ENCODE measurements at places on chromosomes 3 and 15.
A peak's percentile ranks its signal among the peaks of the same experiment; 100 is the strongest.

DNA sequence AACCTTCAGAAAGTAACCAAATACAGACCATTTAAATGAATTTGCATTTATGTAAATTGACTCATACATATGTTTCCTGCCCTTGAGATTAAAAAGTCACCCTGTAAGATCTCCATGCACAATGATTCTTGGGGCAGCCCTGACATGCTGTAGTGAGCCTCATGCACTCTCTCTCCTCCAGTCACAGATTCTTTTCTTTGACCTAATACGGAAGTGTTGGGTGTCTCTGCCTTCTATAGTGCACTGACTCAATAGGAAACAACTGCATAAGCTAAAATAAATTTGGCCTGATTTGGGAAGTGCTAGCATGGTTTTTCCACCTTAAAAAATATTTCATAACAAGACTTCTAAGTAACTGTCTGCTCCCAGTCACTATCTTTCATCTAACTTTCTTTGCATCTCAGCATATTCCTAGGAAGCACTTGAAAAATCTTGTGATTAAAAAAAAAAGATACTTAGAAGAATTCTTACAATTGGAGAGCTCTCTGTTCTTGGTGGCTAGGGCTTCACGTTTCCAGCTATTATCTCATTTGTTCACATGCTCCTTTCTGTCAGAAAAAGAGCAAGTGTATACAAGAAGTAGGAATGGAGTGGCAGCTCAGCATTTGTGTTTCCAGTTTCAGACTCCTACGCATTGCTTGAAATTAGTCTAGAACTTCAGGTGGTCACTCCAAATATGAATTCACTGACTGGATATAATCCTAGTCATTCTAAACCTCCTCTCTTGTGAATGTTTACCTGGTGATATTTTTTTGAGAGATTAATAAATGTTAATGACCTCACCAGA is 207.9 kb upstream of the COL8A1 start:
- no peak for DNase-seq

DNA sequence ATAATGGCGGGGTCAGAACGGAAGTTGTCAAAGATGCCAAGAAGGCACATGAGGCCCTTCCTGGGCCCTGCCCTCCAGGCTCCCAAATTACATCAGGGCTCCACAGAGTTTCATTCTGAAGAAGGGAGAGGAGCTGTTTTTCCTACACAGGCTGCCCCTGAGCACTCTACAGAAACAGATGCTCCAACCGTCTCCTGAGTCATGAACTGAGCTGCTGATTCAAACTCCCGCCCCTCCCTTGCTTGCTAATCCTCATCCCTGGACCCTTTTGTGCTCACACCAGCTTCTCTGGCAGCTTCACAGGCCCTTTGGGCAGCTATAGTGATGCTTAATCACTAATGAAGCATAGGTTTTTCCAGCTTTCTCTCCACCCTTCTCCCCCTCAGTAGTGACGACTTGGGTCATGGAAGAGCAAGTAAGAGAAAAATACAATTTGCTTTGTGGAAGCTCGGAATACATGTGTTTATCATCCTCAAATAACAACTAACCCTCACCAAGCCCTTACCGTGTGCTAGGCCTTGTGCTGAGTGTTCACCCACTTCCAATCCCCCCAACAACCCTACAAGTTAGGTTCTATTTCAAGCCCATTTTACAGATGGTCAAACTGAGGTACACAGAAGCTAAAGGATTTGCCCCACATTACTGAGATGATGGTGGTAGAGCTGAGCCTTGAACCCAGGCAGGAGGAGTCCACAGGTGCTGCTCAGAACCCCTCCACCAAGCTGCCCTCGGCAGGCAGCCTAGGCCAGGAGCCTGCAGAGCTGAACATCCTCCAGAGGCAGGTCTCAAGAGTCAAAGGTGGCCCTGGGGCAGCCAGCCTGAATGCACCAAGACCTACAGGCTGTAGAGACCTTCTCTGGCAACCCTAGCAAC is 21.9 kb downstream of the MEGF11 start:
- no peak for DNase-seq

GRCh38 chr3:135033737-135034136 is 238.7 kb downstream of the EPHB1 start:
- no peak for DNase-seq

DNA sequence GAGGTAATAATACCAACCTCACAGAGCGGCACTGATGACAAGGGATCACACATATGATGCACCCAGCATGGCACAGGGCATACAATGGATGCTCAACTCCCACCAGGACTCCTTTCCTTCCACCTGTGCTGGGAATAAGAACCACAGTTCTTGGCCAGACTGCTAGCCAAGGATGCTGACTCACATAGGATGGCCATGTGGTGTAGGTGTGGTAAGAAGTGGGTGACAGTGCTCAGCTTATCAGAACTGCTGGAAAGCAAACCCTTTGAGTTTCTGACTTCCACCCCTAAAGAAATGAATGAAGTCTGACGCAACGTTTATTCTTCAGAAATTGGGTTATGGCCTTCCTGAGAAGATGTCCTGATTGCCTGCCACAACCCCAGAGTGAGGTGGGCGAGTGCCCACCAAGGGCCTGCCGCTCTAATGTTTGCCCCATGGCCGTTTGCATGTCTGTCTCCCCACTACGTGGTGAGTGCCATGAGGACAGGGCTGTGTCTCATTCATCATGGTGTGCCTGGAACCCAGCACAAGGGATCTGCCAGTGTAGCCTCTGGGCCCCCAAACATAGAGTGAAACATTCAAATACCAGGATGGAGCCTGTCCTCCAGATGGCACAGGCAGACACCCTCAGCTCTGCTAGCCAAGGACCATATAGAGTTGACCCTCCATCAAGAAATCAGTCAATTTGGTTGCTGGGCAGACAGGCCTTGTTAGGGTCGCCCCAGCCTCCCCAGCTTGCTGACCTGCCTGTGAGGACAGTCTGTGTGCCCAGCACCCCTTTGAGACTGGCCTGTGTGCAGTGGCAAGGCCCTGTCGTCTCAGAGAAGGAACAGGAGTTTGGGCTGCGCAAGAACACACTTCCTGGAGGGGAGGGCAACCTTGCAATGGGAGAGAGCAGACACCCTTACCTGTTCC is 57.6 kb upstream of the SLCO2A1 start:
- DNase-seq: no peak

- DNase-seq: no peak
These were observed 47.9 kb downstream of the NAALADL2 start for GRCh38 chr3:174907027-174907426.

DNA sequence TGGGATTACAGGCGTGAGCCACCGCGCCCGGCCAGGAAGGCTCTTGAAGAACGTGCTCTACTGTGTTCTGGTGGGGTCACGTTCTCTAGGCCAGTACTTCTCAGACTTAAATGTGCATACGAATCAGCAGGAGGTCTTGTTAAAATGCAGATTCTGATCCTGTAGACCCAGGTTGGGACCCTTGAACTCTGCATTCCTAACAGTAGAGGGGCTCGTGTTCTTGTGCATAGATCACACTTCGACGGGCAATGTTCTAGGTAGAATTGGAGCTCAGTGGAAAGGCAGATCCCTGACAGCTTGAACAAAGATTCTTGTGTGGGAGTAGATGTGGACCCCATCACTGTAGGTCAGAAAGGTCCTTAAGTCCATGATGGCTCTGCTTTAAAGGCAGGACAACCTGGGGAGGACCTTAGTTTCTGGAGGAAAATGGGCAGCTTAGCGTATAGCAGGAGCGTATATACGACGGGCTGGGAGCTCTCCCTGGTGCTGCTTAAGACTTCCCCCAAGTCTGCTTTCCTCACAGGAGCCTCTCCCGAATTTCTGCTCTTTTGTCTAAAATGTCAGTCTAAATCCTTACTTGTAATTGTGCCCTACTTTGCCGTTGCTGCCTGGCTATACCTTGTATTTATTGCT is 16.9 kb upstream of the FAM81A start:
- no peak for DNase-seq

DNA sequence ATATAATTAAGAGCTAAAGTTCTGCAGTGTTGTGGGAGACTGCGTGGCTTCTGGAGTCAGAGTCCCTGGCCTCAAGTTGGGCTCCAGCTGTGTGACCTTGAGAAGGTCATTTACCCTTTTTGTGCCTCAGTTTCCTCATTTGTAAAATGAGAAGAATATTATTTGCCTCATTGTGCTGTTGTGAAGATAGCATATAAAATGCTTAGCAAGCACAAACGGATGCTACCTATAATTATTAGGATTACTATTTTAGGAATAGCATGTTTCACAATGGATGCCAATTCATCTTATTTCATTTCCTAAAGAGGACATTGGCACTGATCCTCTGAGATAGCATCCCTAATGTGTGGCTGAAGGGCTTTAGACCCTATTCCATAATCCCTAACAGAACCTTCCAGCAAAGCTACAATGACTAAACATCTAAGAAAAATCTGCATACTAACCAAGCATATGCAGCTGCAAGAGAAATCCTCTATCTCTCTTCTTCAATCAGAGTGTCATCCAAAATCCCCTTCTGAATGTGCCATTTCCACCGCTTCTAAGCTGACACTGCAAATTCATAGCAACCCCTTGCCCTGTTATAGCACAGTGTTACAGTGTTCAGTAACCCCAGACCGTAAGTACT is 148.3 kb downstream of the RBMS3 start:
- DNase-seq: no peak

DNA sequence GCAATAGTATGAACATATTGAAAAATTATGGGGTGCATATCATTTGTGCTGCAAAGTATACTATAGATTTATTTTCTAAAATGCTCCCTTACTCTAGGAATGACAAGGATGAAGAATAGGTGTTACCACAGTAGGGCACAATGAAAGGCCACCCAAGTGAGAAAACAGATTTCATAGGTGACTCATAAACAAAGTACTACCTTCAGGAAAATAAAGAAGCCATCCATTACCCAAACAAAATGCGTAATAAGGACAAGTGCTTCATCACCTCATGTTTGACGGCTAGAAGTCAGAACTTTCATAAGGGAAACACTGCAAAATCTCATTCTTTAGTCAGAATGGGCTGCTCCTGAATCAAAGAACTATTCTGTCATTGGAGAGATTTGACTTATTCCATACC is 116.6 kb downstream of the MFSD1 start:
- DNase-seq: no peak

- no peak for DNase-seq
These were observed 168.2 kb downstream of the MBNL1 start for GRCh38 chr3:152436707-152437590.

GRCh38 chr3:108528459-108529252 is 18.3 kb upstream of the MYH15 start:
- no peak for DNase-seq

DNA sequence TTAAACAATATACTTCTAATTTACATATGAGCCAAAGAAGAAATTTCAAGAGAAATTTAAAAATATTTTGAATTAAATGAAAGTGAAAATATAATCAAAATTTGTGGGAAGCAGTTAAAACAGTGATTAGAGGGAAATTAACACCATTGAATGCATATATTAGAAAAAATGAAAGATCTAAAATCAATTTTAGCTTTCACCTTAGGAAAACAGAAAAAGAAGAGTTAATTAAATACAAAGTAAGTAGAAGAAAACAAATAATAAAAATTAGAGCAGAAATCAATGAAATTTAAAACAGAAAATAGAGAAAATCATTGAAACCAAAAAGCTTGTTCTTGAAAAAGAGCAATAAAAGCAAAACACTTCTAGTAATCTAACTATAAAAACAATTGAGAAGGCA is 38.6 kb upstream of the AP3B2 start:
- DNase-seq: no peak

- no peak for DNase-seq
These were observed 55.4 kb downstream of the STAG1 start for GRCh38 chr3:136696797-136697196.

DNA sequence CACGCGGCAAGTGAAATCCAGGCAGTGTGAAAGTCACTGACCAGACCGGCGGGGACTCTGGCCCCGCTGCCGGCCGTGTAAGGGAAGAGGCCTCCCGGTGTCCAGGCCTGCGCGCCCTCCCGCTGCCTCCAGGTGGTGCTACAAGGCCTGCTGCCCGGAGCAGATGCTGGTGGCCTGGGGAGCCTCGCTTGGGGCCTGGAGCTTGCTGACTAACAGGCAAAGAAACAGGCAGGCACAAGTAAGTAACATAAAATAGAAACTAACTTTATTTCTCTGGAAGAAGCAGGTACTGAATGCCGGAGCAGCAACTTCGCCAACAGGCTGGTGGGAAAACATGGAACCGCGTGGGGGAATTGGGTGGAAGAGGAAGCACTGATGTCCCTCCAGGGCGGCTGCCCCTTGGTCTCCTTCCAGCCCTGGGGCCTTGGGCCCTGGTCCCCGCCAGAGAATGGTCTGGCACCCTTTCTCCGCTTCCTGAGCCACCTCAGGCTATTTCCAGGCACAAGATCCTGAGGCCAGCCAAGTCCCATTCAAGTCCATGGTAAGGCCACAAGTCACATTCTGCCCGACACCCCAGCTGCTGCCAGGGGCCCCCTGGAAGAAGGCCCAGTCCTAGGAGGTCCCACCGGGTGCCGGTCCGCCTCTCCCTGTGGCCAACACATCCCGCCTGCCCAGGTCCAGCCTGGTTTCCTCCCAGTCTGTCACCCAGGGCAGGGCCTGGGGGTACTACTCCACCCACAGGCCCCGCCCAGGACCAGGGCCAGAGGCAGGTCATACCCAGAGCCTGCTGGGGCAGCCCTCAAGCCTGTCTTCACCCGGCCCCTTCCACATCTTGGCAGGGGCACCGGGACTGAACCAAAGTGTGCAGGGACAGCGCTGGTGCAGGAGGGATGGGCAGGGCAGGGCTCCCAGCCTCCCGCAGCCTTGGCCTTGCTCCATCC is 45.0 kb downstream of the TNK2 start:
- DNase-seq: no peak

- no peak for DNase-seq
These were observed 65.9 kb downstream of the GPR176 start for GRCh38 chr15:39854161-39854560.

- no peak for DNase-seq
These were observed at the start of gene TGM4 for GRCh38 chr3:44874308-44874707. TGM4 (plus strand) TSS chr3:44874608; CDS start chr3:44874679, 71 bp downstream.

DNA sequence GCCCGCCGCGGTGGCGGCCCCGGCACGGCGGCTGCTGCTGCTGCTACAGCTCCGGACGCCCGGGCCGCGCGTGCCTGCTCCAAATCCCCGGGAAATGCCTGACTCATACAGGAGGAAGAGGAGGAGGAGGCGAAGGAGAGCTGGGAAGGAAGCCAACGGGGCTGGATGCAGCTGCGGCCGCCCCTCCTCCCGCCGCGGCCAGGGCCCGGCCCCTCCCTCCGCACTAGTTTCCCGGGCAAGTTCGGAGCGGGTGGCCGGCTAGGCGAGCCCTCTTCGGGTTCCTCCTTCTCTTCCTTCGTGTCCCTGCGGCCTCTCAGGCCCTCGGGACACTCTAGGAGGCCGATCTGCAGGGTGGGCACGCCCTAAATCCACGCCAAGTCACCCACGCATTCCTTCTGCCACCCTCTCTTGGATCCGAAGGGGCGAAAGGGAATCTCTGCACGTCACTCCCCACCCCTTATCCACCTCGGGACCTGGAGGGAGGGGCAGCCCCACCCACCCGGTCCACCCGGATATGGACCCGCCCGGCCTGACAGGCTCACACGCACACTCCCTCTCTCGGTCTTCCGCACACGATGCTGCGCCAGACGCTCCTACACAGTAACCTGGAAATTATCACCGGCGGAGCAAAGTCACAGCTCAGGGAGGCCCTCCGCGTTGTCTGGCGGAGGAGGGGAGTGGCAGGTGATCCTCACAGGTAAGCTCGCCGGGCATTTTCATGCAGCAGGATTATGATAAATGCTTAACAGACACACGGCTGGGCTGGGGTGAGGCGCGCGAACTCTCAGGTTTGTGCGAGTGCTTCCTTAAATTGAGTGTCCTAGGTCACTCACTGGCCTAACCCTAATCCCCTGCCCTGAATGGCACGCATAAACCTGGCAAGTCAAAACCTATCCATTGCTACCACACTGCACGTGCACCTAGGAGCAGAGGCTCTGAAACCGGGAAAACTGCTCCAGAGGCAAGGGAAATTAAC is at the start of the genes OSBPL10 and ZNF860:
OSBPL10 (minus strand) TSS at position 57 of the 976 bp plus-strand sequence. CDS start 83 bp downstream, outside the sequence.
ZNF860 (plus strand) TSS at position 545 of the 976 bp plus-strand sequence. CDS start 7,330 bp downstream, outside the sequence.
- peak; percentile 36 for DNase-seq

GRCh38 chr3:185717121-185717520 is 107.7 kb downstream of the IGF2BP2 start:
- DNase-seq: no peak

Measured in cortex of kidney (tissue), 1 donor.